Activated CD8-positive, alpha-beta memory T cell treated with anti-CD3 and anti-CD28 coated beads, Interleukin-2, amount 10 ng/mL, durations not matched to agents 7 days and 5 days (primary cell): ENCODE measurements at places on chromosomes 4 and X.

GRCh38 chrX:47831788-47832187 is 4.9 kb upstream of the ZNF81 start:
- peak; percentile 68 for DNase-seq

GRCh38 chr4:42570221-42570620 is 86.7 kb downstream of the ATP8A1 start:
- no peak for DNase-seq

DNA sequence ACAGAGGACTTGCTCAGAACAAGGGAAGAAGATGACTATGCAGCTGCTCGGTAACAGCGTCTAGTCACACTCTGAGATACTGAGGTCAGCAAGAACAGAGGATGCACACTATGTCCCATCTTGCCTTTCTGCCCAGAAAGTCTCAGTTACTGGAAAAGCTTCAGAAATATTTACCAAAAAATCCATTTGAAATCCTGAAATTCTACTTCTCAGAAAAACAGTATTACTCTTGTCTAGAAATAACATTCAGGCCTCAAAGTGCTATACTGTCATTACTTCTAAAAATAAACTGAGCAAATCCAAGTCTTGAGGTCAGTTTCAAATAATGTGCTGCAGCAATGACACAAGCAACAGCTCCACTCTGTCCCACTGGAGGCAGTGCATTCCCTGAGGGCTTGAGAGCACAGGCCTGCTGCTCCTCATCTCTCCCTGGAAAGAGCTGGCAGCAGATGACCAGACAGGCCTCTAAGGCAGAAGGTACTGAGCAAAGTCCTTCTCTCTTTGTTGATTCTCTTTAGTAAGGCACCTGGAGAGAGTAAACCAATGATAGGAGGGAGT is 76.9 kb downstream of the CAMK2D start:
- DNase-seq: peak; percentile 68

DNA sequence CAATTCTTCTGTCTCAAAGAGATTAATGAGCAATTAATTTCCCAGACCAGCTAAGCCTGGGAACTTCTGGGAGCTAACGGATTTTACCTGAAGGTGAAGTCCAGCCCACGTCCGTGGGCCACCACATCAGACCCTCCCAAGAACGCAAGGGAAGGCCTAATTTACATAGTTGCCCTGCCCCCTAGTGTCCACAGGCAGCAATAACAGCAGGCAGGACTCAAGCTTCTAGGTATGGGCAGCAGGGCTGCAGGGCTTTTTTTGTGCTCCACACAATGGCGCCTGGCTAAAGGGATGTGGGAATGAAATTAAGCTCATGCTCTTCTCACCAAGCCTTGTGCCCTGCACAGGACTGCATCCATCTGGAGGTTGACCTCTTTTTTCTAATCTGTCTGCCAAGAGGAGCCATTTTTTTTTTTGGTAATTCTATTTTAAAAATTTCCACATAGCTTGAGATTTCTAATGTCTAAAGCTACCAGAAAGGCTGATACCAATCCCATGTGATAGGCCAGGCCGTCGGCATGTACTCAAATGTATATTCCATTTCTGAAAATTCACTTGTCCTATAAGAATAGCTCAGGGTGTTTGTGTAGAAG is 111.9 kb upstream of the TMEM164 start:
- peak; percentile 62 for DNase-seq

DNA sequence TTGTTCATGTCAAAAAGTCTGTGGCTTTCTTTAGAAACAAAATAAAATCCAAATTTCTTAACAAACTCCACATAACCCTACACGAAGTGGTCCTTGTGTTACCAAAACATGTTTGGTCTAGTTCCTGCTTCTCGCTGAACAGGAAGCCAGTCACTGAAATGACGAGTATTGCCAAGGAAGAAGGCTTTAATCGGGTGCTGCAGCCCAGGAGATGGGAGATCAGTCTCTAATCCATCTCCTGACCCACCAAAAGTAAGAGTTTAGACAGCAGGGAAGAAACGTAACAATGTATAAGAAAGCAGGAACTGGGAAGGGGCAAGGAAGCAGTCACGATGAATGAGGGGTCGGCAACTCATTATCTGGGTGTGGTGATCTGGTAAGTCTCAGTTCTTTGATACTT is 144.6 kb upstream of the MAP9 start:
- DNase-seq: no peak
